Fibroblast of skin of right biceps (primary cell): ENCODE measurements at places on chromosomes 3 and 15.

DNA sequence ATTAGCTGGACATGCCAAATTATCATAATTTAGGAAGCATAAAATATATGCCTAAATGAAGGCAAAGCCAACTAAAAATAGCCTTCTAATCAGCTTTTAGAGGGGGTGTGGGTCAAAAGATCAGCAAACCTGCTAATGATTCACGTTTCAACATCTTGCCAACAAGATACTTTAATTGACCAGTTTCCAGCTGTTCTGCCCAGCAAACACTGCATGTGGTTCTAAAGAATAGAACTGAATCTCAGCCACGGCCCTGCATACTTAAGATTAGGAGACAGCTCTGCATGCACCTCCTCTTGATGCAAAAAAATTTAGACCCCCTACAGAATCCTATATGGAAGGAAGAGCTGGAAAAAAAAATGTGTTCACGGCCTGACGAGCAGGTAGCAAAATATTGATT, 500.5 kb downstream of the TBL1XR1 start:
- DNase-seq: no peak

- no peak for DNase-seq
Measured at GRCh38 chr3:154955907-154956533, 124.1 kb upstream of the MME start.

GRCh38 chr3:195156286-195156890, 114.6 kb downstream of the XXYLT1 start:
- no peak for DNase-seq

DNA sequence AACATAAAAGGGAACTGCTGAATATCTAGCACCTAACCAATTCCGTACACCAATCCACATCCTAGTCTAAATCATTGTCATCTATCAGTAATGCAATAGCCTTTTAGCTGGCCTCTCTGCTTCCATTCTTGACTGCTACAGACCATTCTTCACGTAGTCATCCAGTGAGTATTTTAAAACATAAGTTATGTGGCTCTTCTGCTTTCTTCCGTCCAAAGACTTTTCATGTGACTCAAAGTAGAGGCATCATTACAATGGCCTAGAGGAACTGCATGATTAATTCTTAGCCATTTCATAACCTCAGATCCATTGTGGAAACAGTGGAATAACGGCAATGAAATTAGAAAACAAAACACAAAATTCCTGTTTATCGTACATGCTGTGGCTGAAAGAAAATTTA, 88.9 kb upstream of the CBLB start:
- peak; percentile 90 for DNase-seq

DNA sequence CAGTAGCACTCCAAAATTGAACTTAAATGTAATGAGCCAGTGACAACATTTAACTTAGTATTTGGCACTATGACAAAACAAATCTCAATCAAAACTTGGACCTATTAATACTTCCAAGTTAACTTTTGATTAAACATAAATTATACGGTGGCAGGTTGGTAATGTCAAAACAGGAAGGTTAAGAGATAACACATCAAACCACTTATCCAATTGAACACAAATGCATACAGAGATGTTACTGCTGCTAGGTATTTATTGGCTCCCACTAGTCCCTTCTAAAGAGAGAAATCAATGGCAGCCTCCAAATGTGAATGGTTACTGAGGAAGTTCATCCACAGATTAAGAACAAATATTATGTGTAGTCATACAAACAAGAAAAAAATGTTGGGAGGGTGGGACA, 1.8 kb downstream of the GSK3B start:
- DNase-seq: no peak

- peak; percentile 20 for DNase-seq
Measured at GRCh38 chr15:52343831-52344230, 48.2 kb upstream of the MYO5C start.

DNA sequence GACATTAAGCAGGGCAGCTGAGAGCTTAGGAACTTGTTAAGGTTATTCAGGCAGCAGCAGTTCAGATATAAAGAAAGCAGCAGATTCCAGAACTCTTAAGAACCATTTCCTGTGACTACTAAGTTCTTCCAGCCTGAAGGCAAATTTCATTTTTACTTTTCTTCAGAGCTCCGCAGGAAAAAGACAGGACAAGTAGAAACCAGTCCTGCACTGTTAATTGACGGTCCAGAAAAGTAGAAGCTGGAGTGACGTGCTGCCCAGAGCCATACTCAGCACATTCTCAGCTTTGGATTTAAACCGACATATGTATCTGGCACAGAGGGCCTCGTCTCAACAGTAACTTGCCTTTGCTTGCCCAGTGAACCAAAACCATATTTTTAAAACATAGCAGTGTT, 219.4 kb upstream of the STRIT1 start:
- no peak for DNase-seq

GRCh38 chr3:32469151-32469874, 33.3 kb downstream of the CMTM6 start:
- no peak for DNase-seq

DNA sequence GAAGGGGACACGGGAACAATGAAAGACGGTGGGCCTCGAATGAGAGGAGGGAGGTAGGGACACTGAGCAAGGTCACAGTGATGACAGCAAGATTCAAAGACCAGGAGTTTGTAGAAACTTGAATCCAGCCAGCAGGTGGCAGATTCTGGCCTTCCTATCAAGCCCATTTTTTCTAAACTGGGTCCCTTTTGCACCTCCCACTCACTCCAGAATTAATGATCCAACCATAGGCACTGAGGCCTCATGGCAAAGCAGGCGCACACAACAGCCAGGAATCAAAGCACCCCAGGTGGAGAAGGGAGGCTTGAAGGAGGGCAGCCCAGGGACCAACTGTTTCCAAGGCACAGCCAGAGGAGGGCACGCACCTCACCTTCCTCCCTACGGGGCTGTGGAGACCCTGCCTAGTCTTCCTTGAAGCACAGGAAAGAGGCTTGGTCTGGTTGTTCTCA, 90.2 kb downstream of the ANP32A start:
- DNase-seq: peak; percentile 48

- DNase-seq: peak; percentile 1
Measured at GRCh38 chr3:42805141-42805821, 991 bp upstream of the HIGD1A start.

DNA sequence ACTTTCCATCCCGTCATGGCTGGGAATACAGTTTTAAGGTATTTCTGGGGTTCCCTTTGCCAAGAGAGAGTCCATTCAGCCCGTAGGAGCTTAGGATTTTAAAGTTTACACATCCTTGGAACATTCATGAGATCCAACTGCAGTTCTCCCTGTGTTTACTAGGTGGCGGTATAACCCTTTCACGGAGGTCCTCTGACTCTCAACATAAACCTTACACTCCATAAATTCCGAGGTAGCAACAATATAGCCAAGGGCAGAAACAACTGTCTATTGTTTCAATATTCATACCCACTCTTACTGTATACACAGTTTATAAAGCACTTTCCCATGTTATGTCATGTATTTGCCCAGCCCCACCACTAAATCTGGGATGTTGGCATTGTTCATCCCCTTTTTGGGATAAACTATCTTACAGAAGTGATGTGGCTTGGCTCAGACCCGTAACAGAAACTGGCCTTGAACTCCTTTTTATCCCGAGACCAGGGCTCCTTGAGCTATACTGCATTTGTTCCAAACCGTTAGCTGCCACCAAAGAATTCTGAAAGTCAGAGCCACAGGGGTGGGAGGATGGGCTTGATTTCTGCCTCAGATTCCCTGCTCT, 69.2 kb upstream of the COL6A5 start:
- DNase-seq: peak; percentile 55

- no peak for DNase-seq
Measured at GRCh38 chr3:25128735-25129134, 299.3 kb upstream of the RARB start.
